ENCODE measurements at places on chromosomes 1 and 21. TPM values are rescaled to one million over a fixed set of nuclear protein-coding genes. Genes with fewer than 3 reads are reported as not detected.

DNA sequence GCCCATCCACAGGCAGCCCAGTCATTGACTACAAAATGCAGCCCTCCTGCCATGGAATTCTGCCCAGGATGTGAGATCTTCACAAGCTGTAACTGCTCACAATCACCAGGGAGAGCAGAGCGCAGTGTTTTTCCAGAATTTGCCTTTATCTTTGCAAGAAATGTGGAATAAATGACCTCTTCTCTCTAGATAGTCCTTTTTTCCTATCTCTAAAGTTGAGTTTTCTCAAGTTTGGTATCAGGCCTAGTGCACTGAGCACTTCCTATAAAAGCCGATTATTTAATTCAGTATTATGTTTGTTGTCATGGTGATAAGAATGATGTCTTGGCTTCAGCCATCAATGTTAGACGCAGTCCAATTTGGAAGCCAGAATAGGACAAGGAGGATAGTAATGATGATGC lies 246.9 kb upstream of the IRF2BP2 start:
- no peak for DNase-seq

- DNase-seq: no peak
These were observed 348.8 kb downstream of the PTBP2 start for GRCh38 chr1:97070376-97070775.

GRCh38 chr1:24720152-24720551 lies 25.1 kb upstream of the CLIC4 start:
- peak; percentile 95 for DNase-seq

DNA sequence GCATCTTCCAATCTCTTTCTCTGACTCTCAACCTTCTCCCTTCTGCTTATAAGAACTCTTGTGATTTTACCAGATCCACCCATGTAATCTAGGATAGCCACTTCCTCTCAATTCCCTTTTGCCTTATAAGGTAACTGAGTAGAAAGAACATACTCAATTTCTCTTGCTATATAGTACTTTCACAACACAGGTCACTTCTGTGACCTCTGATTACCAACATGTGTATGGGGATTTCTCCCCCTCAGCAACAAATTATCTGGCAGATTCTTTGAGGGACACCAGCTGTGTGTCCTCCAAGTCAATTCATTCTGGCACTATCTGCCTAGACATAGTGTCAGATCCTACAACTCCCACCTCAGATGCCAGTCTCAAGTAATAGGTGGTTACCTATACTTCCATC lies 62.5 kb downstream of the IL23R start:
- DNase-seq: no peak

- no peak for DNase-seq
These were observed 1.7 kb upstream of the TIE1 start for GRCh38 chr1:43299101-43299500.

DNA sequence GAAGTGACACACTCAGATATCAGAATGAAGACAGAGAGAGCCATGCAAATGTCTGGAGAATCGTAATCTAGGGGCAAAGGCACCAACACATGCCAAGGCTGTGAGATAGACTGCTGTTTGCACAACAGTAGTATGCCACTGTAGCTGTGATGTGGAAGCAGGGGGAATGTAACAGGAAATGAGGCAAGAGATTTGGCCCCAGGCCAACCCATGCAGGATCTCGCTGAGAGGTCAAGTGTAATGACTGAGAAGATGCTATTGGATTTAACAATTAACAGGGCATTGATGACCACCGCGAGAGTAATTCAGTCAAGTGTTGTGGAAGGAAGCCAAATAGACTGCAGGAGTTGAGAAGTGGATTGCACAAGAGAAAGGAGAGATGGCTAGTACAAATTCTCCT lies 107.3 kb upstream of the ST6GALNAC5 start:
- DNase-seq: no peak

CFAP107 gene
- not detected for total RNA-seq

LCE3E gene
- total RNA-seq: not detected

CD1C gene
- total RNA-seq: not detected

SUSD4 gene
- 4.1 TPM for total RNA-seq
